Peyer's patch (tissue), 4 donors: ENCODE measurements at places on chromosomes 1 and 21. TPM values are rescaled to one million over a fixed set of nuclear protein-coding genes. Genes with fewer than 3 reads are reported as not detected.

DNA sequence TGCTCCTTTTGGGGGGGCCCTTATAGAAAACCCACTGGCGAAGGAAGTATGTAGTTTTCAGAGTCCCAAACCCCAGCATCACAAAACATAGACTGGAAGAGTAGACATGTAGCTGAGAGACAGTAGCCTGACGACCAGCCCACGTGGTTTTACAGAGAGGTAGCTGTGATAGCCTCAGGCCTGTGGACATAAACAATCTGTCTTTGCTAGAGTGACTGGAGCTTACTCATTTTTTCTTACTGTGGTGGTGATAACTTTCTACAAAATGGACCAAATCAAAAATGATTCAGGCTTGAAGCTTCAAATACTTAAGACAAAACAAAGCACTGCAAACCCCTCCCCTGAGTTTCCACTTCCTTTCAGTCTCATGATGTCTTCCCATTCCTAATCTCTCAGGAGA is 497.0 kb downstream of the RWDD3 start:
- DNase-seq, result no peak

Gene C1orf232
- total RNA-seq, result not detected

DNA sequence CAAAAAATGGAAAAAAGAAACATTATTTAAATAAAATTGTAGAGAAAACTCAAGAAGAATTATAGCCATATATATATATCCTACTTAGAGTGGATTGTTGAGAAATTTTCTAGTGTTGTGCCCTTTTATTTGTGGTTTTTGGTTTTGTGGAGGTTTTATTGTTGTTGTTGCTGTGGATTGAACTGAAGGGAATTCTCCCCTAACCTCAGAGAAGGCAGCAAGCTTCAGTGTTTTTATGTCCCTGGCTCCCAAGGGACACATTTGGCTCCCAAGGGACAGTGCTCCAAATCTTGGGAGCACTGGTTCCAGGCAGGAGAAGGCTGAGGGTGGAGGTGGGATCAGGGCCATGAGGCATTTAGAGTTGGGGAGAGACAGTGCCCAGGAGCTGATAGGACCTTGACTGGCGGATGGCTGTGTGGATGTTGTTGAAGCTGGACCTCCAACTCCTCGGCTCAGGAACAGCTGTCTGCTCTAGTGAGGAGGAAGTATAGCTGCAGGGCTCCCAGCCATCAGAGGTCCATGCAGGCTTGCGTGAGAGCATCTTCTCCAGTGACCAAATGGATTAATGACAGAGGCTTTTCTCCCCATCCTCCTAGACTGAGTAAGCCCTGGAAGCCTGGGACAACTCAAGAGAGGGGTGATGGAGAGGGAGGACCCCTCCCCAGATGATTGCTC is 100.5 kb downstream of the TEX35 start:
- no peak for DNase-seq

GRCh38 chr1:93814795-93815340 is 64.1 kb downstream of the DNTTIP2 start:
- no peak for DNase-seq

GRCh38 chr1:179968994-179969919 is 14.6 kb downstream of the CEP350 start:
- DNase-seq, result no peak

Gene LAMTOR5
- 64.9 TPM for total RNA-seq

DNA sequence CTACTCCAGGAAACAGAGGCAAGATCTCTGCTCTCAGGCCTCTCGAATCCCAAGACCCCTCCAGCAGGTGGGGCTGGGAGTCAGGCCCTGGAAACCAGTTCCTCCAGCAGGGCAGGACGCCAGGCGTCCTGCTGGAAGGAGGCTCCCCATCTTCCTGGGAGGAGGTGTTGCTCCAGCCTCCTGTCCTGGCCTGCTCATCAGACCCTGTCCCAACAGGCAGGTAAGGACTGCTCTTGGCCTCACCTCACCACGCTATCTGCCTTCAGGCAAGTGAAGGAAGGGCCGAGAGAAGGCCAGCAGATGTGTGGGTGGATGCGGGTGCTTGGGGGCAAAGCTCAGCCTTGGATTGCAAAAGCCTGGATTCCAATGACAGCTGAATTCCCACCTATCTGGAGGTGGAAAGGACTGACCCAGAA is 82.9 kb downstream of the SSBP3 start:
- no peak for DNase-seq

DNA sequence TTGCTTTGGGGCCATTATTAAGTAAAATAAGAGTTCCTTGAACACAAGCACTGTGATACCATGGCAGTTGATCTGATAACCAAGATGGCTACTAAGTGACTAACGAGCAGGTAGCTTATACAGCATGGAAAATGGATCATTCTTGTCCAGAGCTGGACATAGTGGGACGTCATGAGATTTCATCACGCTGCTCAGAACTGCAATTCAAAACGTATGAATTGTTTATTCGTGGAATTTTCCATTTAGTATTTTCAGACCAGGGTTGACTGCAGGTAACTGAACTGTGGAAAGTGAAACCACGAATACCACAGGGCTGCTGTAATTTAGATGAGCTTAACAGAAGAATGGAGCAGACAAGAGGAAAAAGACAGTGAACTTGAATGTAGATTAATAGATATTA is 38.9 kb downstream of the CCDC18 start:
- DNase-seq, result no peak

Gene UTS2
- not detected for total RNA-seq

DNA sequence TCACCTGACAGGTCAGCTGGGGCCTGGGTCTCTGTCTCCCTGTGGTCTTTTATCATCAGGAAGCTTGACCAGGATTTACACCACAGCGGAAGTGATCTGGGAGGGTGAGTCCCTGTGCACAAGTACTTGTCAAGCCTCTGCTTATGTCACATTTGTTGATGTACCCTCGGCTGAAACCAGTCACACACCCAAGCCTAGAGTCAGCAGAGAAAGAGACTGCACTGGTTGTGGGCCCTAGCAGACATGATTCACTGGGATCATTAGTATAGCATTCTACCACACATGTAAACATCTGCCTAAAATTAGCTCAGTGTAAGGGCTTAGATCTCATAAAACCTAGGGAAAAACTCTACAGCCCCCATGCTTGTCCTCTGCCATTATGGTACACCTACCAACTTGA is 79.3 kb upstream of the LAMC2 start:
- no peak for DNase-seq

Gene MMP23B
- total RNA-seq, result 5.9 TPM

DNA sequence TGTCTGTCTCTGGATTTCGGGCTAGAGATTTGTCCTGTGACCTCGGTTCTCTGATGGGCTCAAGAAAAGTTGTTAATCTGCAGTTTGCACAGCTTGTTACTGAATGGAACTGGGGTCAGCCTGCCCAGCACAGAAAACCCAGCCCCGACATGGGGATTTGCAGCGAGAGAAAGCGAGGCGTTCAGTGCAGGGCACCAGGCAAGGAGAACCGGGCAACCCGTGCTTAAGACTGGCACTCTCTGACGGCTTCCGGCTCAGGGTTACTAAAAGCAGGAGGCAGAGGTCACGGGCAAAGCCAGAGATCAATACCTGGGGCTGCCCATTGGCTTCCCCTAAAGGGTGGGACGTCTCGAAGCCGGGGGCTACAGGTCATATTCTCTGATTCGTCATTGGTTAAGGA is 29.9 kb upstream of the COL6A1 start:
- no peak for DNase-seq

Gene UBIAD1
- 12.4 TPM for total RNA-seq

DNA sequence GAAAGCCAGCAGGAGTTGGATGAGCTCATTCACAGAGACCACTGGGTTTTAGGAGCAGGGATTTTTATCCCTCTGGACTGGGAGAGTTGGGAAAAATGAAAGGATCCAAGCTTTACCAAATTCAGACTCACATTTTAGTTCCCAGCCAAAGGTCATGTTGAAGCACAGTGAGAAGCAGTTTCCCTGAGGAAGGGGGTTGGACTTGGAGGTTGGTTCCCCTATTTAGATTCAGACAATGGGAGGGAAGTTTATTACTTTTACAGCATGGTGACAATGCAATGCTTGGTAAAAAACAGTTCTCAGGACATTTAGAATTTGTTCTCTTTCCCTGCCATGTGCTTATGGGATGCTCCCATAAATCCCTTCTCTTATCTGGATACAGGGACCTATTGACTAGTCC is 57.3 kb upstream of the ZNF648 start:
- no peak for DNase-seq

DNA sequence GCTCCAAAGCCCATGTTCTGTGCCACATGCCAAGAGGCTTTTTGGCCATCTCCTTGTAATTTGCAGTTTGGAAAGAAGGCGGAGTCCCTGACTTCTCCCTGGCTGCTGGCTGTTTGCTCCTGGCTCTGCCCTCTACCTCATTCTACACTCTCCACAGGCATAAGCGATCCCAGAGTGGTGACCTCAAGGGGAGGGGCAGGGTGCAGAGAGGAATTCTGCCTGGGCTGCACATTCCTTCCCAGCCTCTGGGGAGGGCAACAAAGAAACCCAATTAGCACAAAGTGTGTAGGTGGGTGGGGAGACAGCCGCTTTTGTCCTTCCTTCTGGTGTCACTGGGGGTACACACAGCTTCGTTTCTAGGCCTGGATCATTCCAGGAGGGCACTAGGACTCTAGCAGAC is 95.3 kb downstream of the HIVEP3 start:
- DNase-seq, result no peak

Gene GBP6
- total RNA-seq, result not detected

Gene CLDN19
- not detected for total RNA-seq

Gene ATP5PO
- total RNA-seq, result 199 TPM

GRCh38 chr1:41642922-41643821 is 158.7 kb upstream of the EDN2 start:
- DNase-seq, result no peak

Gene RLF
- total RNA-seq, result 15.8 TPM

GRCh38 chr1:3155056-3155925 is 86.3 kb downstream of the PRDM16 start:
- no peak for DNase-seq

- no peak for DNase-seq
Measured at GRCh38 chr1:230067419-230067870, 407 bp downstream of the GALNT2 start.

Gene CLCA1
- 87.5 TPM for total RNA-seq

GRCh38 chr1:4971666-4972065 is 317.3 kb downstream of the AJAP1 start:
- no peak for DNase-seq

- no peak for DNase-seq
Measured at GRCh38 chr1:161954050-161954449, 69.6 kb downstream of the OLFML2B start.

Gene SIK1
- total RNA-seq, result 17.3 TPM

DNA sequence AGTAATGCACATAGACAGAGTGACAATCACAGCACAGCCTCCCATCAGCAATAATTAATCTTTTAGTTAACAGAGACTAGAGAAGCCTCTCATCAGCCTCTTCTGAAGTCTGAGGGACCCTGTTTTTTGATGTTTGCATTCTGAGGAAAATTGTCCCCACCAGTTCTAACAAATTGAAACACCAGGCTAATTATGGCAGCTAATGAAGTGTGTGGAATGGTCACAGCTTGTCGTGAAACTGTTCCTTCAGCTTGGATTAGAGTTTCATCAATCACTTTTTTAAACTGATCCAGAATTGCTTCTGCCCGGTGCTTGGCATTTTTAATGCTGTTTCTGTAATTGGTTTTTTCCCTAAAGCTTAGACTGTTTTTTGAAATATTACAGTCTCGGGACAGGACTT is 208.0 kb downstream of the SPATA17 start:
- DNase-seq, result no peak

Gene MX1
- total RNA-seq, result 76.7 TPM

Gene ACBD3
- total RNA-seq, result 36.3 TPM

Gene AMY2A
- total RNA-seq, result not detected

Gene DAB1
- total RNA-seq, result 65.1 TPM
